Ecto neural progenitor cell (in vitro differentiated cells): ENCODE measurements at places on chromosomes 7 and 10.

- DNase-seq: no peak
Observed at GRCh38 chr10:31721096-31721495, 207.5 kb downstream of the ARHGAP12 start.

- DNase-seq: peak; percentile 67
Observed at GRCh38 chr7:2719007-2719406, 31.0 kb downstream of the AMZ1 start.

GRCh38 chr10:3805791-3806461 lies 20.9 kb upstream of the KLF6 start:
- DNase-seq: no peak

DNA sequence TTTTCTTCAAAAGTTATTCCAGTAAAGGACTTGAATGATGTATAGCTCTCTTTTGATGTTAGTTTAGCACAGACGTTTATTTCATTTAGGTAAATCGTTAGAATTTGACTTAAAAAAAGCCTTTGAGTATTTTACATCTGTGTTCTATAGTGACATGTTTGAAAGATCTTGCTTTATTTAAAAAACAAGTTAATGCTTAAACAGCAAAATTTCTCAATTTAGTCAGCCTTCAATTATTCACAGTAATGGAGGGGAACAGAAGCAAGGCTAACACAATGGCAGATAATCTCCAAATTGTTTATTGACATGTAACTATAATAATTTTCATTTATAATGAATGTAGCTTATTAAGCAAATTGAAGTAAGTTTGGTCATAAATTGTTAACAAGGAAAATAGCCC lies 63.5 kb downstream of the MKLN1 start:
- no peak for DNase-seq

GRCh38 chr10:116667484-116667883 lies 46.7 kb downstream of the PNLIPRP2 start:
- no peak for DNase-seq

DNA sequence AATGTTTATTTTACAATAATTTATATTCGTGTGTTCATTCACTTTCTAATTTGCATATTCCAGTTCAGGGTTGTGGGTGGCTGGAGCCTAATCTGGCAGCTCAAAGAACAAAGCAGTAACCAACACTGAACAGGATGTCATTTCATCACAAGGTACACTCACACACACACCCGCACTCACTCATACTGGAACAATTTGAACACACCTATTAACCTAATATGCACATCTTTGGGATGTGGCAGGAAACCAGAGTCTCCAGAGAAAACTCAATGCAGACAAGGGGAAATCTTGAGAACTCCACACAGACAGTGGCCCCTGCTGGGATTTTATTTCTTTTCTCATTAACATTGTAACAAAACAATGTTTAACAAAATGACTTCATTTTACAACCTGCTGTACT lies 97.4 kb downstream of the TWIST1 start:
- DNase-seq: no peak

- DNase-seq: no peak
Observed at GRCh38 chr7:87852306-87852705, 23.9 kb downstream of the SLC25A40 start.

DNA sequence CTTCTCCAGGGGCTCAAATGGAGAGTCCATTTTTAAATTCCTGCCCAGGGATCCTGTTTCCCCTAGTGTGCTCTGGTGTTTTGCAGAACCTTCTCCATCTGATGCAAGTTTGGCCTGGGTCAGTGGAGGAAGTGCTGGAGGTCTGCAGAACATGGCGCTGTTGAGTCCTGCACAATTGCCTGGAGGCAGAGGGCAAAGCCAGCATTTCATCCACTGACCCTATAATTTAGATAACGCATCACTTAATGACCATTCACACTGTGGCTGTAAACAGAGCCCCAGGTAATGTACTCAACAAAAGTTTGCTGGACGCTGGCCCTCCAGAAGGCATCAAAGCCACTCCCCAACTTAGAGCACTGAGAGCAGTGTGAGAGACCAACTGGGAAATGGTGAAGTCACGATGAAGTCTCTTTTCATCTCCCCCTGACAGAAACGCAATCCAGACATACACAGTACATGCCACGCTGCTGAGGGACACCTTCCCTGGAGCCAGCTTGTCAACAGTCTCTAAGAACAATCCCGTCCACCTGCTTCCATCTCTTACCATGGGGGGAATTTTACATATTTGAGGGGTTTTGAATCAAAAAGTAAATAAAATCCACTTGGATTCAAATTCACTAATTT lies 13.4 kb downstream of the C10orf71 start:
- DNase-seq: no peak

GRCh38 chr7:43872406-43873110 lies 3.2 kb upstream of the MRPS24 start:
- DNase-seq: no peak

GRCh38 chr7:130430841-130431666 lies 9.8 kb downstream of the CEP41 start:
- no peak for DNase-seq

GRCh38 chr7:102913826-102914225 lies 1.0 kb downstream of the LRRC17 start:
- no peak for DNase-seq

GRCh38 chr10:131841661-131842139 lies 59.1 kb upstream of the PPP2R2D start:
- DNase-seq: peak; percentile 56

- DNase-seq: no peak
Observed at GRCh38 chr7:140315498-140316164, 82.7 kb downstream of the SLC37A3 start.

GRCh38 chr10:43796781-43797180 lies 148.1 kb upstream of the ZNF32 start:
- no peak for DNase-seq

DNA sequence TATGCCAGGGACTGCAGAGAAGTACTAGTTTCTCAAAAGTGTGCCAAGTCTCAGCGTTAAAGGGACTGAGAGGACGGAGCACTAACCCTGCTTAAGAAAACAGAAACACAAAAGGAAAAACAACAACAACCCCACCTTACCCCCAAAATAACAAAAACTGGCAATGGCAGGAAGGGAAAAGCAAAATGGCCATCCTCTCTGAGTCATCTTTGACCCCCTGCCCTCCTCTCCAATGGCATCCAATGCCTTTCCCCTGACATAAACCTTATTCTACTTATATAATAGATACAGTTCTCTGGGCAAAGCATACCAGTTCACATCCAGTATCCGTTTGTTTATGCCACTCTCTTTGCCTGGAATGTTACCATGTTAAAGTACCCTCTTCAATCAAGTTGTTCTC lies 1.6 kb downstream of the POLR1F start:
- no peak for DNase-seq

- peak; percentile 69 for DNase-seq
Observed at GRCh38 chr10:43137717-43138020, 576 bp upstream of the CSGALNACT2 start.

DNA sequence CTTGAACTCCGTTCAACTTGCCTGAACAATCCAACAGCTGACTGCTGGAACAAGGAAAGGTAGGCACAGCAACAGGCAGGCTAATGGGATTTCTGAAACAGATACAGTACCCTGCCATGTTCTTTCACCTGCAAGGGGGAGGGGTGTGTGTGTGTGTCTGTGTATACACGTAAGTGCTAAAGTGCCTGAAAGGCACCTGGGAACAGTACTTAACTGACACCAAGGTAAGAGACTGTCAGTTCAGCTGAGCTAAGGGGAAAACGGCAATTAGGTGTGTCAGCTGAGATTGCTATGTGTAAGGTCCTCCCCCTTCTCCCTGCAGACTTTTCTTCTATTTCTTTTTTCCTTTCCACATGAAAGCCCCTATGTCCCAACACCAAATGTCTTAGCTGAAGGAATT lies 27.0 kb downstream of the NAMPT start:
- no peak for DNase-seq

- no peak for DNase-seq
Observed at GRCh38 chr7:117707080-117707479, 166.2 kb downstream of the CTTNBP2 start.

GRCh38 chr7:150406567-150407421 lies 27.7 kb downstream of the ZNF775 start:
- no peak for DNase-seq

- DNase-seq: no peak
Observed at GRCh38 chr10:114565066-114565465, 93.0 kb downstream of the ABLIM1 start.

- DNase-seq: no peak
Observed at GRCh38 chr10:72310636-72311035, 36.9 kb downstream of the DDIT4 start.

DNA sequence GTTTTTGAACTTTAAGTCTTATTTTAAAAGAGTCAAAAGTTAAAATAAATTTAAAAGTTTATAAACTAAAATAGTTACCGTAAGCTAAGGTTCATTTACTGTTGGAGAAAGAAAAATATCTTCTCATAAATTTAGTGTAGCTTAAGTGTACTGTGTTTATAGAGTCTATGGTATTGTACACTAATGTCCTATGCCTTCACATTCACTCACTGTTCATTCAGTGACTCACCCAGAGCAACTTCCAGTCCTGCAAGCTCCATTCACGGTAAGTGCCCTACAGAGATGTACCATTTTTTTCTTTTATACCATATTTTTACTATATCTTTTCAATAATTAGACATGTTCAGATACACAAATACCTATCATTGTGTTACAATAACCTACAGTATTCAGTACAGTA lies 97.6 kb downstream of the PTN start:
- DNase-seq: no peak

GRCh38 chr7:22549667-22550513 lies 49.9 kb upstream of the STEAP1B start:
- DNase-seq: peak; percentile 78

DNA sequence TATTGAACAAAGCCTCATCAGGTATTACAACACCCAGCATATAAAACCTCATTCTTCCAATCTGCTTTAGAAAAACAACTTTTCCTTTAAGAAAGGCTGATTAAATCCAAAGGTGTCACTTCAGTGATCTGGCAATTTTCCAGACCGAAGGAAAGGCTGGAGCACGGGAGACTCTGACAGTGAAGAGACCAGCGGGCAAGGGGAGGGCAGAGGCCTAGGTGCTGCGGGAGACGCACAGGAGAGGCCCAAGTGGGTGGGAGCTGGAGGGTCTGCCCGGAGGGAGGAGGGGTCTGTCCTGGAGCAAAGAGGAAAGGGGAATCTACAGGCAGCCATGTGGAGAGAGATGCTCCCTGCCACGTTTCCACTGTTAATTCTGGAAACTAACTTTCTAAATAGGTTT lies 24.3 kb upstream of the PPP2R2D start:
- no peak for DNase-seq

DNA sequence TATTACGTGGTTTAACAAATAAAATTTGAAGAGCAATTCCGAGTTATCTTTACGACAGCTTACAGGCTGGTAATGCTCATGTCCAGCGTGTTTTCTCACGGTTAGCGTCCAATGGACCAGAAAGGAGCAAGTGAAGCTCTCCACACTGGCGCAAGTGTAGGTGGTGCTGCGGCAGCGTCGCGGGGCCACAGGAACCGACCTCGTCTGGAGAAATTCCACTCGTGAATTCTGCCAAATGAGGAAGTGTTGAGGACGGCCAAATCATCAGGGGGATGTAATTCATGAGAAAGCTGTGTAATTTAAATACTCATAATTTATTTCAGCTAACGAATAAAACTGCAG lies 350 bp upstream of the ZNF37A start:
- DNase-seq: no peak

- no peak for DNase-seq
Observed at GRCh38 chr7:47653550-47654411, 71.9 kb upstream of the TNS3 start.

DNA sequence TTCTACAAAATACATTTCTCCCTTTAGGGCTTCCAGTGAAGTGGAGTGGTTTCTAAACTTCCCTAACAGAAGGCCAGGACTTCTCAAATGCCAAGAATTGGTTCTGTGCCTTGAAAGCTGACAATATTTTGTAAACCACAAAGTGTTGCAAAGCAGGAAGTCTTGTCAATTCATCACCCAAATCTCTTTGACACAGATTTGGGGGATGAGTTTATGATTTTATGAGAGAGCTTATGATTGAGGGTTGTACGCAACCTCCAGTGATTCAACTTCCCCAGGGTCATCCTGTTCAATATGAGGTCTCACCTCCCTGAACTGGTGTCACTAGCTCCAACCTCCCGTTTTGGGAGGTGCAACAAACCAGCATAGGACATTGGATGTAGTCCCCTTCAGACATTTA lies 83.7 kb downstream of the PRLHR start:
- peak; percentile 15 for DNase-seq

- DNase-seq: no peak
Observed at GRCh38 chr10:78353636-78354035, 320.0 kb downstream of the RPS24 start.

DNA sequence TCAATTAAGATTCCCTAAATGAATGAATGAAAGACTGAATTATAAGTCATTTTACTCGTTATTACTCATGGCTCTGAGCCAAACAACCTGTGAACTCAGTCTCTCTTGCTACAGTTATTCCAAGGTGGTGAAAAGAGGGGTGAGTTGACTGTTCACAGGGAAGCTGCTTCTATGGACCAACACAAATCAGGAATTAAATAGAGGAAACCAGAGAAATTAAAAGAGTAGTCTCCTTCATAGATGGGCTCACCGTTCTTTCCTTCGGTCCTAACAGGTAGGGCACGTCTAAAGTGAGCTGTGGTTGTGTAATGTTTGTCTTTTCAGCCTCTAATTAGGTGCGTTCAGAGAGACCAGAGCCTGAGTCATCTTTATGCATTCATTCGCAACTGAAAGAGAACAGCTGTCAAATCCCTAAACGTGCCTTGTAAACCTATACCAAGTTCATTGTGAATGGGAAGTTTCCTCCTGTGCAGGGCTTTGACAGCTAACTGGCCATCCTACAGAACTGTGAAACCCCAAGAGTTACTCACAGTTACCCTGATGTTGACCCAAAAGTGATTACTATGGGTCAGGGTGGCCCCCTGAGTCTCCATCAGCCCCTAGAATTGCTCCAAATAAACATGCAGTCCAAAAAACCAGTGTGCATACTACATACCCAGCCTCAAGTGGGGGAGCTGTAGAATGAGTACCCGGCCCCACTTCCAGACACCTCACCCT lies 18.2 kb upstream of the C10orf53 start:
- DNase-seq: no peak

DNA sequence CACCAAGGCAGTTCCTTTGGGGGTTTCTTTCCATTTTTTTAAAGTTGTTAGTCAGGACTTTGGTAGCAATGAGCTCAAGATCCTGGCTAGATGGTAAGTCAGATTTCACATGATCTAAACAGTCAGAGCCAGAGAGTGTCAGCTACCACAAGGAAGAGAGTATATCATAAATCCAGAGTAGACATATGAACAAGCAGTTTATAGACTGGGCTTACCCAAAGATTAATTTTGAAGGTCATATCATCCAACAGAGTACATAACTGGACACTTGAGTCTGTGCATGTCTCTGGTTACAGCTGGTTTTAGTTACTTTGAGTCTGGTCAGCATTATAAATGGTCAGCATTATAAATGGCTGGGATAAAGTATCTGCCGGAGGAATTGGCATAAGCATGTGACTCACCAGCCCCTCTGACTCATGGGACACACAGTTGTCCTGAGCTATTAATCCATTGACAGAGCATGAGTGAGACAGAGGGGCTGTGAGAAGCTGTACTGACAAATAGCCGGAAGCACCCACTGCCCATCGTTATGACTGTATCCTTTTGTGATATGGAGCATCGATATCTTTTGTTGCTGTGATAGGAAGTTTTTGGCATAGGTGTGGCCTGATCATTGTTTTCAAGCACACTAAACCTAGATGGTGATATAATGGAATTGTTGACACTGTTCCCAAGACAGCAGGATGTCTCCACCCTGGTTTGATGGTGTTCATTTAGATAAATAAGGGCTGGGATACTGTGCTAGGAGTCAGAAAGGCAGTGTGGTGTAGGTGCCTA lies 19.3 kb downstream of the PPP1R3C start:
- no peak for DNase-seq
